ENCODE measurements at places on chromosomes 6 and 20.

GRCh38 chr6:82143041-82143481 lies 104.5 kb downstream of the IBTK start:
- no peak for DNase-seq

GRCh38 chr6:167826230-167826895 lies 348 bp upstream of the AFDN start:
- peak; percentile 35 for DNase-seq

GRCh38 chr6:22238861-22239260 lies 58.0 kb downstream of the PRL start:
- DNase-seq = no peak

- DNase-seq = peak; percentile 36
These were observed 719 bp upstream of the EDN1 start for GRCh38 chr6:12289365-12289919.

GRCh38 chr6:91704531-91704930 lies 1117.7 kb upstream of the MAP3K7 start:
- DNase-seq = no peak

- DNase-seq = no peak
These were observed 3.4 kb downstream of the MED20 start for GRCh38 chr6:41917528-41917927.

- no peak for DNase-seq
These were observed 34.7 kb upstream of the LAMA4 start for GRCh38 chr6:112289038-112289566.

- no peak for DNase-seq
These were observed 222.9 kb downstream of the EPHA7 start for GRCh38 chr6:93196406-93196970.

DNA sequence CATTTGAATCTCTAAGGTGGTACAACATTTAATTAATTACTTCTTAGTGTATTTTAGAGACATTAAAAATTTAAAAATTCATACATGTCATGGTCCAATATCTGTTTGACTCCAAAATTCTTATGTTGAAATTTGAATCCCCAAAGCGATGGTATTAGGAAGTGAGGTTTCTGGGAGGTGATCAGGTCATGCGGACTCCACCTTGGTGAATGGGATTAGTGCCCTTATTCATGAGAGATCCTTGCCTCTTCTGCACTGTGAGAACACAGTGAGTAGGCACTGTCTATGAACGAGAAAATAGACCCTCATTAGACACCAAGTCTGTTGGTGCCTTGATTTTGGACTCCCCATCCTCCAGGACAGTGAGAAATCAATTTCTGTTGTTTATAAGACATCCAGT lies 254.7 kb downstream of the PTPRK start:
- DNase-seq = no peak

DNA sequence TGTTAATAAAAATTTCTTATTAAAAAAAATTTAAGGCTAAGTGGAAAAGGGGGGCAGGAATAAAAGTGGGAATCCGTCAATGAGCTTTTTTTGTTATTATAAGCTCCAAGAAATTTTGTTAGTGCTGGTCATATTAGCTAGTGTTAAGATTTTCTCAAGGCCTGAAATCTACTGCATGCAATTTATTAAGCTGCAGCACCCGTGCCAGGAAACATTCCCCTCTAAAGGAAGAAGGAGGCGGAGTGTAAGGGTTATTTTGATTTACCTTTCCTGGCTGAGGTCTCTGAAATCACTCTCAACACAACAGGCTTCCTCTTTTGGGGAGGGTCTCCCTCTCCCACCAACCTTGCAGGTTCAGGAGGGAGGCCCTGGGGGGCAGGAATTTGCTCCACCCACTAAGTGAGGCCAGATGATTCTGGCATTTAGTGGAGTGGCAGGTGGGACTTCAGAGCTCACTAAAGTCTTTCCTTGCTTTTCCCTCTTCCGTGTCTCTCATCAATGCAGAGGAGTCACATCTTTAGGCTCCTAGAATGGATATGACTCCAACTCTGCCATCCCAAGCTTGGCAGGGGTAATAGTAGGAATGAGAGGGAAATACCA lies 168.8 kb downstream of the BCAS1 start:
- DNase-seq = no peak

DNA sequence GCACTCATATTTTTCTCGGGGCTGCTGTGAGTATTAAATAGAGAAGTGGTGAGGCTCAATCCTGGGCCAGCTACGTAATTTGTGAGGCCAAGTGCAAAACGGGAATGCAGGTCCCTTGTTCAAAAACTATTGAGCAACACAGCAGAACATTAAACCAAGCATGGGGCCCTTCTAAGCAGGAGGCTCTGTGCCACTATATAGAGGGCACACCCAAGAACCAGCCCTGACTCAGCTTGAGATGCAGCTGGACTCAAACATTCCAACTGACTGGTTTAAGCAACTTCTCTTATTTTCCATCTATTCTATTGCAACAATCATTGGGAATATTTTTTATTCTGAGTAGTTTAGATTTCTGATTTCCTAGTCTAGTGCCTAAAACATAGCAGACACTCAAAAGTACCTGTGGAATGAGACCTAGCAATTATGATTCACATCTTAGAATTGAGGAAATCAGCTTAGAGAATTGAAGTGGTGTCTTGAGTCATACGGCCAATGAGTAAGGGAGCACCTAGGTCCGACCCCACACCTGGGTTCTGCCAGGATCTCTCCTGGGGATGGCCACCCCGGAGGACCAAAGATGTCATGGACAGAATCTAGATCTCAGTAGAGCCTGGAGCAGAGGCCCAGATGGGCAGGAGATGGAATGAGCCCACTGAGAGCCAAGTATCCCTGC lies 1.3 kb downstream of the SIRPB2 start:
- no peak for DNase-seq

DNA sequence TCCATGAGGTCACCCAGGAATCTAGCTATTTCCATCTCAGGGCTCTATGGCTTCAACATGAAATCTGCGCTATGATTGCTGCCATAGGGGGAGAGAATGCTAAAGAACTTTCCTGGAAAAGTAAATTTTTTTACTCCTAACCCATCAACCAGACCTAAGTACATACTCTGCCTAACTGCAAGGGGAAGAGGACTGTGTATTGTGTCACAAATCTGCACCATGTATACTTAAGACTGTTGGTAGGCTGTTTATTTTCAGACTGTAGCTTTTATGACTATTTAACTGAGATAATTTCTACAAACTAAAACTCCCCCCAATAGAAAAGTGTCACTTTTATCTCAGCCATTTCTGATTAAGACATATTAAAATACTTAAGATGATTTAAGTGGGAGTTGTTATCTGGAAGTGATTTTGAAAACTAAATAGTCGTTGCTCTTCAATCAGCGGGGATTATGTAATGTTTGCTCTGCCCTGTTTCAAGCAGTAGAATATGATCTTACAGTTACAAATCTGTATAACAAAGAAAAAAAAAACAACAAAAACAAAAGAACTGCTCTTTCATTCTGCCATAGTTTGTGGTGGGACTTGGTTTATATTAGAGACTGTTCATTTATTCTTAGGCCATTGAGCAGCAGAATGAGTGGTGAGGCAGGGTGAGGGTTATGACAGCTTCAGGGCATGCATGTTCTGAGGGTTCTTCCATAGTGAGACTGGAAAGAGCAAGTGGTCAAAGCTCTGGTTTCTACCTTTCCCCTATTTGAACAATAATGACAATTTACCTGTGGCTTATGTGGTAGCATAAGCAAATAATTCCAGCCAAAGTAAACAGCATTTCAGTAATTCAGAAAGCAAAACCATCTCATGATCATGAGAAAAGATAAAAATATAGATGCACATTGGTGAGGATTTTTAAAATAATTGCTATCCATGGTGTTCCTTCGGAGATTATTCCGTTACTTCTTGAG lies 126.3 kb upstream of the CEP162 start:
- DNase-seq = no peak

GRCh38 chr20:11902285-11902697 lies 15.4 kb upstream of the BTBD3 start:
- no peak for DNase-seq

GRCh38 chr20:22106308-22106938 lies 401.0 kb downstream of the PAX1 start:
- DNase-seq = no peak

GRCh38 chr20:47809161-47809960 lies 24.1 kb upstream of the SULF2 start:
- DNase-seq = no peak

GRCh38 chr6:34370361-34370760 lies 22.1 kb downstream of the NUDT3 start:
- no peak for DNase-seq

- DNase-seq = no peak
These were observed 51.6 kb upstream of the FNDC1 start for GRCh38 chr6:159117563-159117962.

GRCh38 chr6:109373762-109374161 lies 8.5 kb downstream of the CD164 start:
- peak; percentile 34 for DNase-seq

- DNase-seq = no peak
These were observed 24.7 kb upstream of the HINT3 start for GRCh38 chr6:125931733-125932450.

GRCh38 chr6:42952389-42952788 lies 8.2 kb upstream of the GNMT start:
- DNase-seq = no peak

- peak; percentile 44 for DNase-seq
These were observed 6.3 kb downstream of the BCAS1 start for GRCh38 chr20:54063992-54064676.

GRCh38 chr6:112033791-112034615 lies 19.9 kb upstream of the CCN6 start:
- no peak for DNase-seq

- no peak for DNase-seq
These were observed 27.9 kb upstream of the ZFP64 start for GRCh38 chr20:52219441-52219840.

GRCh38 chr6:137602313-137603197 lies 108.4 kb upstream of the OLIG3 start:
- DNase-seq = no peak

DNA sequence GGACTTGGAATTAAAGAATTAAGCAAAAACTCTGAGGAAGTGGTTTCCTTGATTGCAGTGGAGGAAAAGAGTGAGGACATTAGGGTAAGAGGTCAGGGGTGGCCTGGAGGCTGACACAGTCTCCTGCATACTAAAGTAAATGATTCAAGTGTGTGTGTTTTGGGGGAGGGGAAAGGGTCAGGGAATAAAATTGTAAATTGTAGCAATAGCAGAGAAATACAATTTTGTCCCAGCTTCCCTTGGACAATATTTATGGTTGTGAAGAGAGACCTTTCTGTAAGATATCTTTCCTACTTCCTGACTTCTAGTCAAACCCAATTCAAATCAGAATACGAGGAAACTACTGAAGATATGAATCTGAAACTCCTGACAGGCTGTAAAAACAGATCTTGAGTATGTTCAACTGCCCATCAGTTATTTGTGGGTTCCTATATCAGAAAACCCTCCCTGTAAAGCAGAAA lies 143.4 kb upstream of the HMGN3 start:
- DNase-seq = no peak

- no peak for DNase-seq
These were observed 116.2 kb downstream of the DTNBP1 start for GRCh38 chr6:15546591-15546990.

- no peak for DNase-seq
These were observed 38.1 kb downstream of the IRF4 start for GRCh38 chr6:429515-430121.
